ENCODE measurements at places on chromosomes 12 and 14. TPM values are rescaled to one million over a fixed set of nuclear protein-coding genes. Genes with fewer than 3 reads are reported as not detected.
A peak's percentile ranks its signal among the peaks of the same experiment; 100 is the strongest.

- H3K27me3 ChIP-seq, result peaks cover 33% of the 10 kb centered on the region
- H3K36me3 ChIP-seq, result no peaks in the 10 kb centered on the region
- H3K4me3 ChIP-seq, result no peak overlapping the region
- no peak overlapping the region for H3K27ac ChIP-seq
Observed at GRCh38 chr14:64841121-64841651, 38.5 kb downstream of the SPTB start.

DNA sequence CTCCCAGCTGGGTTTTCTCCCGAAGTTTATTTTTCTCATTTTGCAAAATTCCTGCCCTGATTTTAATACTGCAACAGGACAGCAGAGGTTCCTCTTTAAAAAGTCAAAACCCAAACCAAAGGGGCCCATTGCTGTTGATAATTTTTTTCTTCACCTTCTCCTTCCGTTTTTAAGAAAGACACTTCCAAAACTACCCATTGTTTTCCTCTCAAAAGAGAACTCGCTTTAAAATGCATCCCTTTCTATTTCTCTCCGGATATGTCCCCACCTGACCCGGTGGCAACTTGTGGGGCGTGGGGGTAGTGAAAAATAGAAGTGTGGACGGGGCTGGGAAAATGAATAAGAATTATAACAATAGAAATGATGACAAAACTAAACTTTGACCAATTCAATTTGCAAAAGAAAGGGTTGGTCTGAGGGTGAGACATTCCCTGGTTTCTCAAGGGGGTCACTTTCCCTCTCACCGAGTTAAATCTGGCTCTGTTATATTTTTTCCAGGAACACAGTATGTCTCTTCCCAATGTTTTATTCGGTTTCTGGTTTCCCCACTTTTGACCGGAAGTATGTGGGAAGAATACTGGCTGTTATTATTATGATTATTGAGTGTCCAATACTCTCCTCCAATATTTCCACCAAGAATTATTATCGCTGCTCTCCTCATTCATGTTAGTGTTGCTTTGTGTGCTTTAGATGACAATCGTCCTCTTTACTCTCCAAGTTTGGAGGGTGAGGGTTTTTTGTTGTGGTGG lies 4.1 kb upstream of the TBX5 start:
- no peak overlapping the region for H3K4me3 ChIP-seq
- peaks cover 11% of the 10 kb centered on the region for H3K4me1 ChIP-seq
- peaks cover 81% of the 10 kb centered on the region for H3K27me3 ChIP-seq
- no peak for DNase-seq

DNA sequence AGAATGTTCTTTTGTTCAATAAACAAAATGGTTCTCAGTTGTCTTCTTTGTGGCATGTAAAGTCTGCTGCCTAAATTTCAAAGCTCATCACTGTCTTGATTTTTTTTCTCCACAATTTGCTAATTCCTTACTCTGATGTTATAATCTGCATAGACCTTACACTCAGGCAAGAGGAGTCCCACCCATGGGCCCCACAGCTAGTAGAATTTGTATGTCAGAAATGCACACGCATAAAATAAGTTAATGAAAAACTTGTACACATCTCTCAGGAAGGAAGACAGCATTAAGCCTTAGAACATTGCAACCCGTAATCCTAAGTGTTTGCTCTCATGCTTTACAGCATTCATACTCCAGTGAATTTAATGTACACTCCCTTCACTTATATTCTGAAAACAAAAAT lies 280.8 kb downstream of the ATXN7L3B start:
- H3K36me3 ChIP-seq, result no peaks in the 10 kb centered on the region
- H3K4me3 ChIP-seq, result no peak overlapping the region
- no peaks in the 10 kb centered on the region for H3K4me1 ChIP-seq
- H3K27me3 ChIP-seq, result no peaks in the 10 kb centered on the region

- H3K36me3 ChIP-seq, result no peaks in the 10 kb centered on the region
- no peak overlapping the region for H3K4me3 ChIP-seq
- no peaks in the 10 kb centered on the region for H3K4me1 ChIP-seq
- H3K27ac ChIP-seq, result no peak overlapping the region
Observed at GRCh38 chr12:75439048-75439447, 41.5 kb upstream of the GLIPR1 start.

DNA sequence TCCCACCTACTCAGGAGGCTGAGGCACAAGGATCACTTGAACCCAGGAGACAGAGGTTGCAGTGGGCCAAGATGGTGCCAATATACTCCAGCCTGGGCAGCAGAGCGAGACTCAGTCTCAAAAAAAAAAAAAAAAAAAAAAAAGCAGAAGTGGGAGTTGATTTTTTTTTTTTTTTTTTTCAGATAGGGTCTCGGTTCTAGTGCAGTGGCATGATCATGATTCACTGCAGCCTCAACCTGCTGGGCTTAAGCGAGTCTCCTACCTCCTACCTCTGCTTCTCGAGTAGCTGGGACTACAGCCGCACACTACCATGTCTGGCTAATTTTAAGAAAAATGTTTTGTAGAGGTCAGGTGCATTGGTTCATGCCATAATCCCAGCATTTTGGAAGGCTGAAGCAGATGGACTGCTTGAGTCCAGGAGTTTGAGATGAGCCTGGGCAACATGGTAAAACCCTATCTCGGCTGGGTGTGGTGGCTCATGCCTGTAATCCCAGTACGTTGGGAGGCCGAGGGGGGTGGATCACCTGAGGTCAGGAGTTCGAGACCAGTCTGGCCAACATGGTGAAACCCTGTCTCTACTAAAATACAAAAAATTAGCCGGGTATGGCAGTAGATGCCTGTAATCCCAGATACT lies 16.3 kb upstream of the HSP90AA1 start:
- H3K4me3 ChIP-seq, result no peak overlapping the region
- H3K27ac ChIP-seq, result no peak overlapping the region
- H3K4me1 ChIP-seq, result no peaks in the 10 kb centered on the region
- H3K36me3 ChIP-seq, result no peaks in the 10 kb centered on the region

DNA sequence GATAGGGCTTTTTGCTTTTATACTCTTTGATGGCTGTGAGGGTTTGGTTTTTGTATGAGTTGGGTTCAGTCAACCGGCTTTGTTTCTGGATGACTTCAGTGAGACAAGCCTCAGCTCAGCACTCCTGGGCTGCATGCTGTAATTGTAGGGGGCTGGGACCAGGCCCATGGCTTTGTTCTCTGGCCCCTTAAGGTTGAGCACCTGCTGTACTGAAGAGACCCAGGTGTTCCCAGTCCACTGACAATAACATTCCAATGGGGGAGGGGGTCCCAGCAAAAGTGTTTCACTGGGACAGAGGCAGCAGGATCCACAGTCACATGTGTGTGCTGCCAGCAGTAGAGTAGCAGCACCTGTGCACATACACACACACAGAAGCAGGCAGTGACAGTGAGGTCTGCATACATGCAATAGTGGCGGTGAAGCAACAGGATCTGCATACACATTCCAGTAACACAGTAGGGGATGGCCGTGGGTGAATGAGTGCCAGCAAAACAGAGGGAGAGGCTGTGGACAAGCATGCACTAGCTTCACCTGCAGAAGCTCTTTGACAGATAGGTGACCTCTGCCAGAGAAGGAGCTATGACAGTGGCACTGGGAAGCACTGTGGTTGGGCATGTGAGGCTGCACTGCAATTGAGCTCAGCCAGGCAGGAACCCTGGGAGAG lies 240.4 kb downstream of the ASCL1 start:
- no peak for DNase-seq
- no peaks in the 10 kb centered on the region for H3K36me3 ChIP-seq
- H3K4me1 ChIP-seq, result no peaks in the 10 kb centered on the region
- no peaks in the 10 kb centered on the region for H3K27me3 ChIP-seq
- no peak overlapping the region for H3K4me3 ChIP-seq
- no peak overlapping the region for H3K27ac ChIP-seq

- DNase-seq, result no peak
- H3K27me3 ChIP-seq, result peaks cover 12% of the 10 kb centered on the region
- no peak overlapping the region for H3K27ac ChIP-seq
Observed at GRCh38 chr14:81684696-81685095, 151.0 kb upstream of the SEL1L start.

- no peak overlapping the region for H3K4me3 ChIP-seq
- no peak overlapping the region for H3K27ac ChIP-seq
- H3K4me1 ChIP-seq, result peaks cover 27% of the 10 kb centered on the region
- no peaks in the 10 kb centered on the region for H3K27me3 ChIP-seq
- H3K36me3 ChIP-seq, result no peaks in the 10 kb centered on the region
Observed at GRCh38 chr12:116068853-116069252, 208.6 kb downstream of the MED13L start.

The SRRM4 gene
- total RNA-seq, result not detected

GRCh38 chr14:75859746-75860145 lies 122.0 kb downstream of the TGFB3 start:
- H3K27me3 ChIP-seq, result no peaks in the 10 kb centered on the region
- DNase-seq, result no peak
- no peak overlapping the region for H3K4me3 ChIP-seq
- H3K27ac ChIP-seq, result no peak overlapping the region

DNA sequence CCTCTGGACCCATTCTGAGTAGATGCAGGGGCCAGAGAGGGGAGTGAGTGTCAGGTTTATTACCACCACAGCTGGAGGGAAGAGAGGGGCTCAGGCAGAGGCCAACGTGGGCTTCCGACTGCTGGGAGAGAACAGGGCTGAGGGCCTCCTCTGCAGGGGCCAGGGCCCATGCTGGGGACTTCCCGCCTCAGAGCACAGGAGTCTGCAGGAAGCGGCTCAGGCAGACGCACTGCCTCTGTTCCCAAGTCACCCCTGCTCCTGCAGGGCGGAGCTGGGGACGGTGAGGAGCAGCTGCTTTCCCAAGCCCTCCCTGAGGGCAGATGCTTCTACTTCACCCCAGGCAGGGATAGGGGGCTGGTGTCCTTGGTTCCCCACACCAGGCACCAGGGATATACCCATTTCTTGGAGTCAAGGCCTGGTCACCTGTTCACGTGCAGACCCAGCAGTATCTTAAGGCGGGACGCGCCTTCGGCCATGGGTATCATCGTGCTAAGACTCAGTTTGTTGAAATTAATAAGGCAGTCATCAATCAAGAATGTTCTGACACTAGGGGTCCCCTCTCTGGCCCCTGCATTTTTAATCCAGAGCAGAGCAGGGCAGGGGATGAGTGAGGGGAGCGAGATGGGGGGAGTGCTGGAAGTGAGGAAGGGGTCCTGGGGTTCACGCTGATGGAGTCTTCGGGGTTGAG lies 100.0 kb downstream of the PIWIL1 start:
- H3K27me3 ChIP-seq, result no peaks in the 10 kb centered on the region
- H3K27ac ChIP-seq, result no peak overlapping the region
- no peaks in the 10 kb centered on the region for H3K4me1 ChIP-seq
- no peaks in the 10 kb centered on the region for H3K36me3 ChIP-seq
- DNase-seq, result no peak

- no peak for DNase-seq
- peaks cover 20% of the 10 kb centered on the region for H3K4me1 ChIP-seq
Observed at GRCh38 chr12:57629897-57630471, 3.0 kb downstream of the B4GALNT1 start.

DNA sequence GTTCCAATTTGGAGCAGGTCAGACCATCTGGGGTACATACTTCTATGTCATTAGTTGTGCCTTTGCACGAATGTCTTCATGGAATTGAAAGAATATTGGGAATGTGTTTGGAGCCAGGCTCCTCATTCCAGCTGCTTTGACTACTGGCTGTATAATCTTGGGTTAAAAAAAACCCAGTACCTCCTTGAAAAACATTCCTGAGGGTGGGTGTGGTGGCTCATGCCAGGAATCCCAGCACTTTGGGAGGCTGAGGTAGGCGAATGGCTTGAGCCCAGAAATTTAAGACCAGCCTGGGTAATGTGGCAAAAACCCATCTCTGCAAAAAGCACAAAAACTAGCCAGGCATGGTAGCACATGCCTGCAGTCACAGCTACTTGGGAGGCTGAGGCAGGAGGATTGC lies 125.6 kb downstream of the TTC8 start:
- H3K4me3 ChIP-seq, result no peak overlapping the region
- no peak for DNase-seq
- H3K27me3 ChIP-seq, result peaks cover 15% of the 10 kb centered on the region
- no peak overlapping the region for H3K27ac ChIP-seq

DNA sequence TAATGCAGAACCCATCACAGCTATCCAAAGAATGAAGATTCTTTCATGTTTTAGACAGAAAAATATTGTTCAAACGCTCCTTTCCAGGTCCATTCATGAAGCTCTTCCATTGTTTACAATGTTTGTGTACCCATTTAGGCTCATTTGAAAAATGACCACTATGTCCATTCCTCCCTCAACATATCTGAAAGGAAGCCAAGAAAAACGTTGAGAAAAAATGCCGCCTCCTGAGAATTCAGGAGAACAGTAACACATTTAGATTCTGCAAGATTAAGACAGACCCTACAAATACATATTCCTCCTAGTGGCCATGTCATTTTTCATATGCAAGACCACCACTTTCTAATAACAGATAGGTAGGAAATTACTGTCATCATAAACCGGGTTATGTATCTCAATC lies 124.4 kb downstream of the SLC25A21 start:
- H3K4me3 ChIP-seq, result no peak overlapping the region
- no peaks in the 10 kb centered on the region for H3K27me3 ChIP-seq
- no peak for DNase-seq
- no peak overlapping the region for H3K27ac ChIP-seq

DNA sequence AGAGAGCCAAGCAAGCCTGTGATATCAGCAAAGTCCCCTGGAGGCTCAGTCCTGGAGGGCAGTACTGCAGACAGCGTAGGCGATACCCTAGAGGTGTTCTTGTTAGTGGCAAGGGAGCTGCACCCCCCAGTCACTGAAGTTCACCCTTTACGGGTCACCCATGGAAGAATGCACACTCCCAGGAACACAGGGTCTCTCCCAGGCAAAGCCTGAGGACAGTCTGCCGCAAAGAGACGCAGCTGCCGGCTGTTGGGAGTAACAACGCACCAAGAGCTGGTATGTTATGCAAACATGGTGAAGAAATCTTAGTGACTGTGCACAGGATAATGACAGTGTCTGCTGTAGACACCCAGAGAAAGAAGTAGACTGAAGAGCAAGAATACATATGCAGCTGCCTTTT lies 43.5 kb upstream of the NOS1 start:
- DNase-seq, result no peak
- no peak overlapping the region for H3K27ac ChIP-seq
- H3K36me3 ChIP-seq, result no peaks in the 10 kb centered on the region
- H3K27me3 ChIP-seq, result no peaks in the 10 kb centered on the region
- H3K4me1 ChIP-seq, result no peaks in the 10 kb centered on the region

The RPL10L gene
- not detected for total RNA-seq

The SMOC1 gene
- total RNA-seq, result not detected

DNA sequence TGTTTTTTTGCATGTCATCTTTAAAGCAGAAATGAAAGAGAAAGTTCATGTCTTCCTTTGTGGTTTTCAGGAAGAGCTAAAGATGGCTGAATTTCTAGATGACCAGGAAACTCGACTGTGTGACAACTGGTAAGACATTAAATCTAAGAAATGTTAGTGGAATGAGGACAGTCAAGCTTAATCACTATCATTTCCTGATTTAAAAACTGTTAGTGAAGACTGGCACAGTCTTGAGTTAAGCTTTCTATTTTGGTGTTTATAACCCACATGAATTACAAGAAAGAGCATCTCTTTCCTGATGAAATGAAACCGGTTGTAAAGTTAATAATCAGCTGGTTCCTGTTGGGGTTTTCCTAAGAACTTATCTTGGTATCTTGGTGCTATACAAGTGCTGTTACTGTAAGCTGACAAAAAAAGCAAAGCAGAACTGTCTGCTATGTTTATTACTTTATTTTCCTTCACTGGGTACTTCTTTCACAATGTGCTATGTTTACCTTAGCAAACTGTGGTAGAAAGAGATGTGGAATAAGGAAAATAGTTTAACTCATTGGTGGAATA lies 5.2 kb downstream of the TRAFD1 start:
- DNase-seq, result no peak
- peaks cover 28% of the 10 kb centered on the region for H3K36me3 ChIP-seq
- H3K27me3 ChIP-seq, result no peaks in the 10 kb centered on the region
- peak overlapping the region; percentile 91 for H3K27ac ChIP-seq

The DEPDC4 gene
- total RNA-seq, result 4.2 TPM

Measured in activated CD4-positive, alpha-beta T cell treated with anti-CD3 and anti-CD28 coated beads for 36 hours (primary cell).